ENCODE measurements at places on chromosomes 12 and 14. TPM values are rescaled to one million over a fixed set of nuclear protein-coding genes. Genes with fewer than 3 reads are reported as not detected.
A peak's percentile ranks its signal among the peaks of the same experiment; 100 is the strongest.

DNA sequence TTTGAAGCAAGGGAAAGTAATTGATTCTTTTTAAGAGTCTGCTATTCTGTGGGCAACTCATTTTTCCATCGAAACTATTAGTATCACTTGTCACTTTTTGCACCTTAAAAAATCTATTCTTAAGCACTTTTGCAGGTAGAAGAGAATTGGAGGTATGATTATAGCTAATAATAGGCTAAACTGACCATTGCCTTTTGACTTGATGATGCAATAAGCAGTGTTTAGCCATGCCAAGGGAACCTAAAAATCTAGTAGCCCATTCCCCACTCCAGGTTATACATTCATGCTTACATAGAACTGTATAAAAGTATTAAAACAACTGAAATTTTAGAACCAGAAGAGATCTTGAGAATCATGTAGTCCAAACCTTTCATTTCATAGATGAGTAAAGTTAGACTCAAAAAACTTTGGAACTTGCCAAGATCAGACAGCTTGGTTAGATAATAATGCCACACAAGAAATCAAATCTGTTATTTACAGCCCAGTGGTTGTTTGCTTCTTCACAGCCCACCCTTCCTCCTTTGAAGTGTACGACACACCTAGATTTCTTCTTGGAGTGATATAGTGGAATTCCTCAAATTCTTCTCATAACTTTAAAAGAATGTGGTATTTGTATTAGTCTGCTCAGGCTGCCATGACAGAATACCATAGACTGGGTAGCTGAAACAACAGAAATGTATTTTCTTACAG is 21.7 kb upstream of the GARIN2 start:
- no peak for DNase-seq

GRCh38 chr12:104738776-104739642 is 219.1 kb downstream of the SLC41A2 start:
- no peak for DNase-seq

DNA sequence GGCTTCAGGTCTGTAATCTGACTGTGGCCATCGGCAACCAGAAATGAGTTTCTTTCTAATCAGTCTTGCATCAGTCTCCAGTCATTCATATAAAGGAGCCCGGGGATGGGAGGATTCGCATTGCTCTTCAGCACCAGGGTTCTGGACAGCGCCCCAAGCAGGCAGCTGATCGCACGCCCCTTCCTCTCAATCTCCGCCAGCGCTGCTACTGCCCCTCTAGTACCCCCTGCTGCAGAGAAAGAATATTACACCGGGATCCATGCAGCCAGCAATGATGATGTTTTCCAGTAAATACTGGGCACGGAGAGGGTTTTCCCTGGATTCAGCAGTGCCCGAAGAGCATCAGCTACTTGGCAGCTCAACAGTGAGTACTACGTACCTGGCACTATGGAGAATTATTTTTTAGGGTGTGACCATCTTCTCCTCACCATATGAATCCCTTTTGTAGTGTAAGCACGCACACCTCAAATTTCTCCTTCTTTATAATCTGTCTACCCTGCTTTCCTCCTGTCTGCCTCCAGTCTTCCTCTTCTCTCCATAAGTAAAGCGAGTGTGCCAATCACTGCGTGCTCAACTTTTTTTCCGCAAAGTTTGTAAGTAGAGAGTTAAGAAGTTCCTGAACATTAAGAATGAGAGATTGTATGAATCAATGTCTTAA is at the start of gene TPH2:
TPH2 (plus strand) TSS at position 118 of the 658 bp plus-strand sequence; CDS start at position 260, 142 bp downstream.
- DNase-seq = no peak

GRCh38 chr12:47107446-47107845 is 27.7 kb upstream of the AMIGO2 start:
- no peak for DNase-seq

DNA sequence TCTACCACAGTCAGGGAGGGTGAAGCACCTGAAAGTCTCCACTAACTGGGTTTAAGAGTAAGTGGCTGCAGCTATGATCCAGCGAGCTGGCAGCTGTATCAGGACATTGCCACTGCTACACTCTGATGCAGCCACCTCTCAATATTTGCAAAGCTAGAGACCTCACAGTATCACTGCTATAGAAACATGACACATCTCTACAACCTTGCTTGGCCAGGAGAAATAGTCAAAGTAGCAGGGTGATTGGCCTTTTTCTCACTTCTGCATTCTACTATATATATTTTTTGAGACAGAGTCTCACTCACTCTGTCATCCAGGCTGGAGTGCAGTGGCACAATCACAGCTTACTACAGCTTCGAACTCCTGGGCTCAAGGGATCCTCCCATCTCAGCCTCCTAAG is 9.3 kb upstream of the FMNL3 start:
- no peak for DNase-seq

DNA sequence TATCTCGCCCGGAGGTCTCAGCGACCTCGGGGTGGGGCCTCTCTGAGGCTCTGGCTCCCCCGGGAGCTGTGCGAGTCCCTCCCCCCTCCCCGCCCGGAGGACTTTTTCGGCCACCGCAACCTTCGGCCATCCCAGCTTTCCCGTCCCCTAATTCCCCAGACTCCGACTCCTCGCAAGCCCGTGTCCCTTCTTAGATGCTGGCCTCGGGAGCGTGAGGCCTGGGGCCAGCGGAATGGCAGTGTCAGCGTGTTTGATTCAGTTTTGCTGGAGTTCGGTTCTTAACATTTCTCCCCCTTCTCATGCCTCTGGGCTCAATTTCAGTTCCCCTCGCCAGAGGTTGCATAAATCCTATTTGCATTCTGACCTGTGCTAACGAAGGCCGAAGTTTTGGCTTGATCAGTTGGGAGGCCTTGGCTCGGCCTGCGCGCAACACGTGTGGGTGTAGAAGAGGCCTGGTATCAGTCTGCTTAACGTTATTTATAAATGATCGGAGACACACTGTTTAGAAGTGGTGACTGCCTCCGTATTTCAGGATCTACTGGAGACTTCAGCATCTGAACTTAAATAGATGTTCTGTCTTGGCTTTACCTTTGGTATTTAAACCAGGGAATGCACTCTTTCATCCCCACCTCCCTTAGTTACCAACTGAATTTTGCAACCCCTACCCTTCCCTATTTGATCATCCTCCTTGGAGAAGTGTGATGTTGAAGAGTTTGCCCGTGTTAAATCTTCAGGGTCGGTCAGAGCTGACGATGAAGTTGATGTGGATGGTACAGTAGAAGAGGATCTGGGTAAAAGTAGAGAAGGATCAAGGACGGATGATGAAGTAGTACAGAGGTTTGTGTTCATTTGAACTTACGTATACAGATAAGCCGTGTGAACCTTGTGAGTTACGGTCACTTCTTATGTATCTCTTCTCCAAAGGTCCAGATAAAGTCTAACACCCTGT is 851 bp downstream of the HSP90B1 start:
- no peak for DNase-seq

DNA sequence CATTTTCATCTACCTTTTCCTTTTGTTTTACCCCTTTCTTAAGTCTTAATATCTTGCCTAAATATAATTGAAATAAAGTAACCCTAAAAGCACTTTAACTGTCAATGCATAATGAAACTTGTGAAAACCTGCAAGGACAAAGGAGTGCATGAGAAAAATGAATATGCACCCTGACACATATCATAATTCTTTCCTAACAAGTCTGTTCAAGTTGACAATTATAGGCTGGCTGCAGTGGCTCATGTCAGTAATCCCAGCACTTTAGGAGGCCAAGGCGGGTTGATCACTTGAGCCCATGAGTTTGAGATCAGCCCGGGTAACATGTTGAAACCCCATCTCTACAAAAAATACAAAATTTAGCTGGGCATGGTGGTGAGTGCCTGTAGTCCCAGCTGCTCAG is 65.4 kb downstream of the FGD6 start:
- DNase-seq = no peak

- DNase-seq = no peak
Observed at GRCh38 chr12:47868041-47868440, 36.8 kb downstream of the VDR start.

- DNase-seq = no peak
Observed at GRCh38 chr12:131963381-131963780, 13.6 kb downstream of the EP400 start.

- no peak for DNase-seq
Observed at GRCh38 chr12:110889361-110889760, 31.0 kb downstream of the MYL2 start.

DNA sequence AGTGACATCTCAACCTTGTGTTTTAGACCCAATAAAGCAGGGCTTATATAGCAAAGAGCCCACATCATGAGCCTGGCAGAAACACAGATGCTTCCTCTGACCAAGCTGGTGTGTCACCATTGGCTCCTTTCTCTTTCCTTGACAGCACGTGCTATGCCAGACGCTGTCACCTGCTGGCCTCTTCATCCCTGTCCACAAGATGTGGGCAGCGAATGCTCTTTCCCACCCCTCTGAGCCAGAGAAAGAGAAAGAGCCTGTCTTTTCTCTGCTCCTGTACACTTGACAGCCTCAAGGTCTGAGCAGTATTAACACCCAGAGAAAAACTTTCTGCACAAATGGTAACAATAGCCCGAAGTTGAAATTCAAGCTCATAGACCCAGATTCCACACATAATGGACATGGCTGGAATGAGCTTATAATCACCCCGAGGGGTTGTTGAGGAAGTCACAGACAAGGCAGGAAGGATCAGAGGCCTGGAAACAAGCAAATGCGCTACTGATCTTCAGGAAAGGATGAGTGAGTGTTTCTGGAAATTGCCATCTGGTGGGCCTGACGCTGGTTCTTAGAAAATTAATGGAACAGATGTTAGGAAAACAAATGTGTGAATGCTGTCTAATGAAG is 8.9 kb downstream of the TGFB3 start:
- no peak for DNase-seq

- DNase-seq = no peak
Observed at GRCh38 chr12:48001505-48002413, 2.5 kb downstream of the COL2A1 start.

- DNase-seq = no peak
Observed at GRCh38 chr14:89140326-89140725, 276.7 kb downstream of the FOXN3 start.

DNA sequence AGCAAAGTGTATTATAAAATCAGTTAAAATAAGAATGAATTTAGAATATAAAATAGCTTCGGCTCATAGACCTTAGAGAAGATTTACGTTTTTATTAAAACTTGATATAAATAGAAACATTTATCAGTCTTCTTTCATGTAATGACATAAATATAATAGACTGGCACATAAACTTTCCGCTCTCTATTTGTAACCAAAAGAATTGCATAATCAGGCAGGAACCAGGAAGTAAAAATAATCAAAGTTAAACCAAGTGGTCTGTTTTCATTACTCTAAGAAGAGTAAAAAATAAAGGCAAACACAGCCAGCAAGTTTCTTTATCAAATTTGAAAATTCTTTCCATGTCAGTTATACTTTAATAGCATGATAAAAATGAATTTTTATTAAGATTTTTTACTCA is 46.3 kb upstream of the ATP2A2 start:
- DNase-seq = no peak

- DNase-seq = no peak
Observed at GRCh38 chr14:81396113-81396512, 4.0 kb downstream of the STON2 start.

- DNase-seq = no peak
Observed at GRCh38 chr14:93686268-93686667, 102.0 kb downstream of the PRIMA1 start.

GRCh38 chr12:14431975-14432374 is 66.5 kb downstream of the ATF7IP start:
- DNase-seq = no peak

- DNase-seq = no peak
Observed at GRCh38 chr14:73460691-73461127, 2.4 kb upstream of the NUMB start.

GRCh38 chr12:133235401-133236112 is at the start of gene ANHX:
TSS of gene ANHX (minus strand) at chr12:133235877. CDS start at chr12:133234356, 1,521 bp downstream.
- DNase-seq = peak; percentile 72

DNA sequence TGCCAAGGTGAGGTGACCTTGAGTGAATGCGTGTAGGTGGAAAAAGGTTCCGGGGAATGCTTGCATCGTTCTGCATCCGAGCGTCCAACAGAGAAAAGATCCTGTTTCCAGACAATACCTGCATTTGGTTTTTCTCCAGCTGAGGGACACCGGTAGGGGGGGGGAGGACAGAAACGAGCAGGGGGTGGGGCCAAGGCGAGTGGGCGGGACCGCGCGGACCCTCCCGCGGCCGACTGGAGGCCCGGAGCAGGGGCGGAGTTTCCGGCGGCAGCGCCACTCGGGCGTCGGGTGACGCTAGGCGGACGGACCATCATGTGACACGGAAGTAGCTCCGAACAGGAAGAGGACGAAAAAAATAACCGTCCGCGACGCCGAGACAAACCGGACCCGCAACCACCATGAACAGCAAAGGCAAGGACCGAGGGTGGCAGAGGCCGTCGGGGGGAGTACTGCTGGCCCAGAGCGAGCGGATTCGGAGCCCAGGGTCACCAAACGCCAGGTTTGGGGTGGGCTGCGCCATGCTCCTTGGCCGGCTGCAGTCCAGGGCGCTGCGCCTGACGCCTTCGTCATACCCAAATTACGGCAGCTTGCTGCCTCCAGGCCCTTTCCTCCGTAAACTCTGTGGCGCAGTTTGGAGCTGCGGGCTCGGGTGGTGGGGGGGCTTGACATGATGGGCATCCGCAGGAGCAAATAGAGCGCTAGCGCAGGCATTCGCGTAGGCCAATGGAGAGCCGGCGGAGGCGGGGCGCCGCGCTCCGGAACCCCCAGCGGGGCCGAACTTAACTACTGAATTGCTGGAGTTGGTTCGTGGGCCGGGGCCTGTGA is at the start of gene DAZAP2:
DAZAP2 (plus strand) TSS at position 317 of the 825 bp plus-strand sequence; CDS start at position 399, 82 bp downstream.
- peak; percentile 97 for DNase-seq

DNA sequence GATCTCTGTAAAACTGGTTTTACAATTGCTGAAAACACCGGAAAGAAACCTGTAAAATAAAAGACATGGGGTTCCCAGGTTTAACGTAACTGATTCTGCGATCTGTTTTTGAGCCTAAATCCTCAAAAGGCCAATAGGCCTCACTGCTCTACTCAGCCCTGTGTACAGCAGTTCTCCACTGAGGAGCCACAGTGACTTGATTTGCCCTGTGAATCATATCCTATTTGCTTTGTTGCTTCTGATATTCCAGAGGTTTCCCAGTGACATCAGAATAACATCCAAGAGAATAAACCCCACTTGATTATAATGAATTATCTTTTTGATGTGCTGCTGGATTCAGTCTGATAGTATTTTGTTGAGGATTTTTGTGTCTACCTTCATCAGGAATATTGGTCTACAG is 27.5 kb downstream of the MDM1 start:
- DNase-seq = no peak

- DNase-seq = no peak
Observed at GRCh38 chr12:130142736-130143135, 19.5 kb upstream of the FZD10 start.

FAIM2 gene
- total RNA-seq = 19.4 TPM

PRICKLE1 gene
- total RNA-seq = 25.3 TPM

KRT83 gene
- not detected for total RNA-seq

LRP6 gene
- total RNA-seq = 71.0 TPM

ARHGEF25 gene
- 28.7 TPM for total RNA-seq

KRT71 gene
- total RNA-seq = not detected

KSR2 gene
- total RNA-seq = 0.25 TPM

BHLHE41 gene
- 2.9 TPM for total RNA-seq

IFNG-AS1 gene
- not detected for total RNA-seq

WNT1 gene
- total RNA-seq = not detected

ASB2 gene
- total RNA-seq = 24.1 TPM

CLEC2D gene
- total RNA-seq = 13.5 TPM

C1QL4 gene
- total RNA-seq = 2.0 TPM

Measured in vagina (tissue), 2 donors.